ENCODE measurements at places on chromosomes 1 and 21.

- no peak for DNase-seq
Observed at GRCh38 chr1:110523011-110523410, 4.0 kb upstream of the KCNA10 start.

DNA sequence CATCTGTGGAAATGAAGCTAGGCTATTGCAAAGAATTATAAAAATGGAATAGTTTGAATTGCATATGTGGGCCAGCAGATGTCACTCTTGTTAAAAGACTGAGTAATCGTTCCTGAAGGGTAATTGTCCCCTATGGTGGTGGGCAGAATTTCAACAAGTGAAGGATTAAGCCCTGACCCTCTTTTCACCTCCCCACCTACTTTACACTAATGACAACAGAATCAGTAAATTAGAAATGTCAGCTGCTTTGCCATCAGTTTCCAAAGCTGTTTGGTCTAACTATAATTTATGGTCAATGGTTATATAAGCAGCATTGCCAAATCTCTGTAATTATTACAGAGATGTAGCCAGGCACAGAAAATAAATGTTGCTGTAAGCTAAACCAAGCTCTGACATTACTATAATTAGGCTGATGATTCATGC is 898.6 kb downstream of the AMY1C start:
- DNase-seq = no peak

- DNase-seq = no peak
Observed at GRCh38 chr1:62406576-62406975, 30.3 kb upstream of the USP1 start.

DNA sequence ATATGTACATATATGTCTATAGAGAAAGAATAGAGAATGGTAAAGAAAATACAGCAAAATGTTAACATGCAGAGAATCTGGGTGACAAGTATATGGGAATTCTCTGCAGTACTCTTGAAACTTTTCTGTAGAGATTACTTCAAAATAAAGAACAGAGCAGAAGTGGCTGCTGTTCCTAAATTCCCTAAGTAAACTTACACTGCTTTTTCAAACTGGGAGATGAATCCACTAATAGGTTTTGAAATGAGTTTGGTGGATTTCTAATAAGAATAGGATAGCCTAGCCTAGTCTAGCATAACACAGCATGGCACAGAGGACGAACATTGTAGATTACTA is 450 bp upstream of the CR2 start:
- no peak for DNase-seq

DNA sequence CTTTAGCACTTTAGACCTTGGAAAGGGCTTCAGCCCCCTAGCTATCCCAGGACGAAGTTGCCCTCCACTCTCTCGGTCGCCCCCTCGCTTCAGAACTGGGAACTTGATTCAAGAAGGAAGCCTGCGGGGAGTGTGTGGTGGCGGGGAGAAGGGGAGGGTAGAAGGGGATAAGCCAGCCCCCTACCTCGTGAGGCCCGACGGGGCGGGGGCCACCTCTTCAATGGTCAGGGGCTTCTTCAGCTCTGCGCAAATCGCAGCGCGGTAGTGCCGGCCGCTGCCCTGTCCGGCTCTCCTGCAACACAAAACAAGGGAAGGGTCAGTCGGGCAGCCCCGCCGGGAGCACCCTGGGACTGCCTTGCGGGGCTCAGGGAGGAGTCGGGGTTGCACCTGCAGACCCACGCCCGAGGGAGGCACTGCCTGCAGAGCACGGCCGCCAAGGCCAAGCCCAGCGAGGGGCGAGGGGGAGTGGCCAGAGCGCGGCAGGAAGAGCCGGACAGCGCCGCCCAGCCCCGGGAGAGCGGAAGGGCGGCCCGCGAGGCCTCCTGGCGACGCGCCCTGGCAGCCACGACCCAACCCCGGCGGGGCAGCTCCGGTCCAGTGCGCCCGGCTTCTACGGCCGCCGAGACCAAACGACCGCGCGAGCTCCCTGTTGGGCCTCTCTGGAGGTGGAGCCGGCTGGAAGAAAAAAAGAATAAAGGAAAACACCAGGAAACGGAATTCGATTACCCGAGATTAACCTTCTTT is 56.2 kb upstream of the RASAL2 start:
- DNase-seq = peak; percentile 66

GRCh38 chr1:169128562-169128961 is 22.1 kb downstream of the ATP1B1 start:
- no peak for DNase-seq

GRCh38 chr21:42836767-42837301 is 42.5 kb downstream of the WDR4 start:
- DNase-seq = no peak

DNA sequence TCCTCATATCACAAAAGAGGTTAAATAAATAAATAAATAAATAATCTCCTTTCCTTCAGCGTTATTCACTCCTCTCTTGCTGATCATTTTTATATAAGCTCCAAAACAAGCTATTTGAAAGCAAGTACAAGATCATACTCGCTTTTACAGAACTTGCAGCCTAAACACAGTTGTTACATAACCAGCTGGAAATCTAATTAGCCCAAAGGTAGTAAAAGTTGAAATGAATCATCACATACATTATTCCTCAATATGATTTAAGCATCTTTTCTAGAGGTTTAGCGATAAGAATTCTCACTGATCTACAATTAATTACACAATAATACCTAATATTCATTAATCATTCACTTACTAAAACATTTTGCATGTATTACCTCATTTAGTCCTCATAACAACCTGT is 160.2 kb downstream of the COP1 start:
- no peak for DNase-seq

DNA sequence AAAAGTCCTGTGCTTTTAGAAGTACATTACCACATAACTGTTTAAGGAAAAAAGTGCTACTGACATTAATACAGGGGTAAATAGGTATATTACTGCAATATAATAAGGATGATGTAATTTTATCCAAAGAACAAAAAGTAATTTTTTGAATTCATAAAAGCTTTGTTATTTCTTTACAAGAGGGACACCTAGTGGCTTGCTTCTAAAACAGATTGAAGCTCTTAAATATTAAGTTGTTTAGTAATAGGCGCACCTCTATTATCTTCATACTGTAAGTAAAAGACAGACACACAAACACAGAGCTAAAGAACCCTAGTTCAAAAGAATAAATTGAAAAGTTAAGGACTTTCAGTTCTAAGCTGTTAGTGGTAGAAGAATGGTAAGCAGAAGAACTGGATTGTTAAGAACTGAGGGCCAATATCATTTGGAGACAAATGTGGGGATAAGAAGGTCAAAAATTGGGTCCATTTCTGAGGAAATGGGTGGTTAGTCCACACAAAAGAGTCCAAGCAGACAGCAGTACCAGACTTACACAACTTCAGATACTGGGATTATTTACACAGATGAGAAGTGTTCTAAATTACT is 15.4 kb downstream of the ZNHIT6 start:
- no peak for DNase-seq

- no peak for DNase-seq
Observed at GRCh38 chr1:152520561-152521090, 6.3 kb downstream of the CRCT1 start.

DNA sequence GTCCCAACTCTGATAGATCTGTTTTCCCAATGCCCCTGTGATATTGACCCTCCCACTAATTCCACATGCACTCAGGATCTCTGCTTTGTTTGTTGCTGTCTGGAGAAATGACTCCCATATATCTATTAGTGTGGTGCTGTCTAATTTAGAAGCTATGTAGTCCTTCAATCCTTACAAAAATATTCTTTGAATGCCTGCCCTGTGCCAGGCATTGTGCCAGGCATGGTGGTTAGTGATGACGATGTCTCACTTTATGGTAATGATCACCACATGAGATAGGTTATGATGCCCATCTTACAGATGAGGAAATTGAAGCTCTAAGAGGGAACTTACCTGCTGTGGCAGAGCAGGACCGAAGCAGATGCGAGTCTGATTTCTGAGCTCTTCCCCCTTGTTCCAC is 12.9 kb downstream of the MYOG start:
- DNase-seq = no peak

DNA sequence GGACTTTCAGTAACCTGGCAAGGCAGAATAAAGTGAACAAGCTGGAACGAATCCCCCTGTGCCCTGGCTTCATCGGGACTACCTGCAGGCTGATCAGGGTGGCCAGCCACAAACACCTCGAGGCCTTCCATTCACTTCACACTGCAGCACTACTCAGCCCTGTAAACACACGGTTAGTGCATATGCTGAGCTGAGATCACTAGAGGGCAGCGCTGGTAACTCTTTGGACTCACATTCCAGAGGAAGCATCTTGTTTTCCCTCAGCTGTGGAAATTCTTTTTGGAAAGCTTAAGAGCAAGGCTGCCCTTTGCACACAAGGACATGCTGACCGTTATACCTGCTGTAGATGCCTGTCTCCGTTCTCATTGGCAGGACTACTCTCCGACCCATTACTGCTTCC is 32.1 kb downstream of the PCSK9 start:
- no peak for DNase-seq

GRCh38 chr21:33645730-33646129 is 3.4 kb downstream of the ITSN1 start:
- no peak for DNase-seq

DNA sequence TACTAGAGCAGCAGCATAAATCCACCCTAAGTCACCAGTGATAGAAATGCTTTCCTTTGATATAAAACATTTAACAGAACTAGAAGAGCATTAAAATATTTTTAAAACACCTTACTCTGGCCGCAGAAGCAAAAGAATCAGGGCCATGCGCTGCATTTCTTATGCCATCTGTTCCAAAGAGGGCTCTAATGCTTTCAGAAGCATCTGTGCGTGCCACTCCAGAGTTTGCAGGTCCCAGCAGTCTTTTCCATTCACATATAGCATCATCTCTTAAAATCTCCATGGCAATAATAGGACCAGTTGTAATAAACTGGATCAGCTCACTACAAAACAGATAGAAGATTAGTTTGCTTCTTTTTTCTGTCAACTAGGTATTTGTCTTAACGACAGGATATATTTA is 69.2 kb downstream of the NME7 start:
- no peak for DNase-seq

GRCh38 chr1:21251773-21252471 is 38.3 kb downstream of the ECE1 start:
- DNase-seq = no peak

DNA sequence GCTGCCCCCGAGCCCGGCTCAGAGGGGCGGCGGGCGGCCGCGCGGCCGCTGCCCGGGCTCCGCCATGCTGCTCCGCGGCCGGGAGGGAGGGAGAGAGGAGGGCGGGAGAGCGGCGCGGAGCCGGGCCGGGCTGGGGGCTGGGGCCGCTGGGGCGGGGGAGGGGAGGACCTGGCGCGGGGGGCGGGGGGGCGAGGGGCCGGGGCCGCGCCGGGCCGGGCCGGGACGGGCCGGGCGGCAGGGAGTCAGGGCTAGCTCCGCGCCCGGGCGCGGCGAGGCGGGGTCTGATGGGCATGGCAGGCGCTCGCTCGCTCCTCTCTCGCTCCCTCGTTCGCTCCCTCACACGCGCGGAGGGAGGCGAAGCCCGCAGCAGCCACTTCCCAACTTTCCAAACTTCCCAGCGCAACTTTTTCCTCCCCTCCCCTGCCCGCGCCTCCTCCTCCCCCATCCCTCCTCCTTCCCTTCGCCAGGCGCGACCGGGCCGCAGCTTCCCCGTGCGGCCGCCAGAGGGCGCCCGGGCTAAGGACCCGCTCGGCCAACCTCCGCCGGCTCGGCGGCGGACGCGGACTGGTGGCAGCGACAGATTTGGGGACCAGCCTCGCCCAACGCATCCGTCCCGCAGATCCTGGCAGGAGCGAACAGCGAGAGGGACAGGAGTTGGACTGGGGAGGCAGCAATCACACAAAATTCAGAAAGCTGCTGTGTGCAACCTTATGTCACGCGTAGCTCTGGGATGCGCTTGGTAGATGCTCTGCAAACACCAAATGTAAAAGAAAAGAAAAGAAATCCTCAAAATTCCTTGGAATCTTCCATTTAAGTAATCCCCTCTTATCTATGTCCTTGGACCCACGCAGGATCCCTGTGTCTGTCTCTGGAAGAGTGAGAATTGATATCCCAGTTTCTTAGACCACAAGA is at the start of gene TRABD2B:
TRABD2B (minus strand) TSS at position 97 of the 912 bp plus-strand sequence.
- DNase-seq = peak; percentile 76

DNA sequence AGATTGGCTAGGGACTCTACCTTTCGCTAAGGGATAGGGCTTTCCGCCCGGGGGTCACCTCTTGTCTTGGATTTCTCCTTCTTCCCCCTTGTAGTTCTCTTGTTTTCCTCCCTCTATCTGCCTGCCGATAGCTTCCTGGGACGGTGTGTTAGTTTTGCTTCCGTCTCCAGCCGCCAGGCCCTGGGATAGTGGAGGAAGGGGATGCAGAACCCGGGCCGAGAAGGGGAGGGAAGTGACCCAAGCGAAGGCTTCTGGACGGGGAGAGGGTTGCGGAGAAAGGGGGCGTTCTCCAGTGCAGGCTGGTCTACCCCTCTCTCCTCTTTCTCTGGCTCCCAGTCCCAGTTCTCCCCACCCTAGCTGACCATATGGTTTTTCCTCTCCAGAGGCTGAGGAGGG is 871 bp downstream of the TUFT1 start:
- DNase-seq = no peak

- DNase-seq = peak; percentile 36
Observed at GRCh38 chr1:112956544-112957132, 642 bp upstream of the SLC16A1 start.

- DNase-seq = no peak
Observed at GRCh38 chr1:77279929-77280328, 1.9 kb upstream of the AK5 start.

DNA sequence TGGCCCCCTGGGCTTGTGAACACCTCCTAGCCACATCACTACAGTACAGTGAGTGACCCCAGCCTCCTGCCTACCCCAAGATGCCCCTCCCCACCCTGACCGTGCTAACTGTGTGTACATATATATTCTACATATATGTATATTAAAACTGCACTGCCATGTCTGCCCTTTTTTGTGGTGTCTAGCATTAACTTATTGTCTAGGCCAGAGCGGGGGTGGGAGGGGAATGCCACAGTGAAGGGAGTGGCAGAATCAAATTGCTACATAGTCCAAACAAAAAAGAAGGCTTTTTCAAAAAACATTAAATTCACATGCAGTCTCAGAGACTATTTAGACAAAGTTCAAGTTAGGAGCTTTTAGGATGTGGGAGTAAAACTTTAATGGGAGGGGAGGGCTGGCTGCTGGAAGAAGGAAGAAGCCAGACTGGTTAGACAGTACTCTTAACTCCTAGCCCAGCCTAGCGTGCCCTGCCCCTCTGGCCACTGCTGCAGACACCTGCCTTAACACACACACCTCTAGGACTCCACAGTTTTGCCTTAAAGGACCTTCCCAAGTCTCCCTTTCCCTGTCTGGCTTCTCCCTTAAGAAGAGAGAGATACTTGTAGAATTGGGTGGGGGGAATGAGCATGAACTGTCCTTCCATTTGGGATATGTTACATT is 9.4 kb downstream of the PEA15 start:
- no peak for DNase-seq

- DNase-seq = no peak
Observed at GRCh38 chr1:220655961-220656740, 34.0 kb upstream of the C1orf115 start.
